Muscle of leg (tissue), 16 donors: ENCODE measurements at places on chromosomes 12 and 14.

- no peaks in the 10 kb centered on the region for H3K27me3 ChIP-seq
- peak; percentile 99 for DNase-seq
- H3K27ac ChIP-seq = peak overlapping the region; percentile 96
- no peaks in the 10 kb centered on the region for H3K36me3 ChIP-seq
- no peak overlapping the region for H3K4me3 ChIP-seq
Observed at GRCh38 chr12:14257734-14258574, 107.5 kb upstream of the ATF7IP start.

- no peak overlapping the region for H3K4me3 ChIP-seq
- no peaks in the 10 kb centered on the region for H3K36me3 ChIP-seq
- DNase-seq = peak; percentile 82
- H3K27me3 ChIP-seq = no peaks in the 10 kb centered on the region
- no peaks in the 10 kb centered on the region for H3K4me1 ChIP-seq
Observed at GRCh38 chr12:82507686-82508085, 149.4 kb downstream of the METTL25 start.

GRCh38 chr14:59564366-59564765 lies 12.2 kb downstream of the CCDC175 start:
- DNase-seq = no peak
- no peak overlapping the region for H3K27ac ChIP-seq
- no peaks in the 10 kb centered on the region for H3K36me3 ChIP-seq
- H3K4me1 ChIP-seq = no peaks in the 10 kb centered on the region
- H3K27me3 ChIP-seq = no peaks in the 10 kb centered on the region

- no peak for DNase-seq
- peaks cover 33% of the 10 kb centered on the region for H3K27me3 ChIP-seq
- H3K27ac ChIP-seq = no peak overlapping the region
- no peaks in the 10 kb centered on the region for H3K36me3 ChIP-seq
- no peak overlapping the region for H3K4me3 ChIP-seq
- peaks cover 17% of the 10 kb centered on the region for H3K4me1 ChIP-seq
Observed at GRCh38 chr12:62930546-62931425, 4.2 kb downstream of the PPM1H start.

- H3K4me1 ChIP-seq = no peaks in the 10 kb centered on the region
- no peak overlapping the region for H3K4me3 ChIP-seq
- H3K27me3 ChIP-seq = no peaks in the 10 kb centered on the region
- peaks cover 56% of the 10 kb centered on the region for H3K36me3 ChIP-seq
Observed at GRCh38 chr14:75088566-75089373, 19.3 kb downstream of the ZC2HC1C start.

- H3K4me3 ChIP-seq = no peak overlapping the region
- no peaks in the 10 kb centered on the region for H3K36me3 ChIP-seq
- no peaks in the 10 kb centered on the region for H3K4me1 ChIP-seq
- H3K27ac ChIP-seq = no peak overlapping the region
- no peak for DNase-seq
Observed at GRCh38 chr12:8819666-8819980, 2.8 kb upstream of the A2ML1 start.
